ENCODE measurements at places on chromosomes 12 and 14.

DNA sequence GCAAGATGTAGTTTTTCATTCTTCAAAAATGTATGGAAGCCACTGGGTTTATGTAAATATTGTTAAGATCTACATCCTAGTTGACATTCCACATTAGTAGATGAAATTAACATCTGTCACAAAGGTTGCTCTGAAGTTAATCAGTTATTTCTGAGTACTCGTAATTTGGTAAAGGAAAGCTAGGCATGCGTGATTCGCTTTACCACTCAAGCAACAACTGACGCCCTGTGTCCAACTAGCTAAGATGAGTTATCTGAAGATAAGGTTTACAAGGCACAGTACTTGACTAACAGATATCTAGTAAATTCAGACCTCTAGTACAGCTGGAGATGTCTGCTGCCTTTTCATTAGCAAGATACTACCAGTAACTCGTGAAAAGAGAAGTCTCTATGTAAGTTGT lies 14.1 kb downstream of the PRKD1 start:
- no peak for DNase-seq

DNA sequence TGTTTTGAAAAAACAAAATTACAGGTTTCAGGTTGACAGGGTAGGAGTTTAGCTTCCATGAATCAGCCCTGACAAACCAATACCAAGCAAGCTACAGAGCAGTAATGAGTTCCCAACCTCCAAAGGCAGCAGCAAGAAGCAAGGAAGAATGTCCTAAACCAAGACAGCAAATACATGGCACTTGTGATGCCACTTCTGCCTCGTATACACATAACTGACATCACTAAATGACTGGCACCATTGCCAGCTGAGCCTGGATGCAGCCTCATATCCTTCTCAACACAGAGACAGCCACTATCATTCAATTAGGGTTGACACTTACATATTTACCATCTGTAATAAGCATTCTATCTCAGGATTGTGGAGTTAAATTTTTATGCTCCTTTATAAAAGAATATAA lies 35.0 kb upstream of the MDM1 start:
- DNase-seq = no peak

DNA sequence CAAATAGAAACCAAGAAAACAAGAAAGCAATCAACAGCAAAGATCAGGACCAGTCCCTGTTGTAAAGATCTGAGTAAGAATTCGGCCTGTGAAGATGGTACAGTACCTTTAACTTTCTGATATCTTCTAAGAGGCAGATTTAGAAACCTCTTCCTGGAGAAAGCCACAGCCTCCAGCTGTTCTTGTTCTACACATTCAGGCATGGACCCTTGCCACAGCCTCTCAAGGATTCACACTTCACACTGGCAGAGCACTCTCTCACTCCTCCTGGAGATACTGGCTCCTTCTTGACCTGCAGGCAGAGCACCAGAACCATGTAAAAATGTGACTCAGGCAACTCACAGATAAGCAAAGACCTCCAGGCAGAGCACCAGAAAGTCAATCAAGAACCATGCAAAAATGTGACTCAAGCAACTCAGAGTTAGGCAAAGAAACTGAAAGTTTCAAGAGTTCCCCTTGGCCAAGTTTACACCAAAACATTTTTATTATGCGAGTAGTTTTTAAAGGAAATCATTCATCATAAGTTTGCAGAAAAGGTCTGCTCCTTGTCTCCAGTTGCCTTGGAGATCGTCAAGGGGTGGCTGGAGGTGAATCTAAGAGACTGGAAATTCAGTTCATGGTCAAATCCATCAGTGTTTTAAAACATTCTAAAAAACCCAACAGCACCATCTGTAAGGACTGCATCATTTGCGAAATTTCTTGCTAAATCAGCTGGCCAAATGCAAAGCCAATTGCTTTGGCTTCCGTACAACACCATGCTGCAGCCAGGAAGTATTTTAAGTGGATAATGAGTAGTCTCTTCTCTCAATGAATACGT lies 119.3 kb upstream of the MDM1 start:
- peak; percentile 38 for DNase-seq

- no peak for DNase-seq
Observed at GRCh38 chr14:44778604-44779003, 183.1 kb downstream of the KLHL28 start.

GRCh38 chr14:56150645-56151345 lies 32.6 kb downstream of the PELI2 start:
- DNase-seq = peak; percentile 38

GRCh38 chr14:30375296-30375892 lies 183.6 kb upstream of the G2E3 start:
- peak; percentile 80 for DNase-seq

GRCh38 chr12:23525450-23526072 lies 423.9 kb downstream of the SOX5 start:
- no peak for DNase-seq

- no peak for DNase-seq
Observed at GRCh38 chr12:66563220-66563619, 115.7 kb downstream of the GRIP1 start.

DNA sequence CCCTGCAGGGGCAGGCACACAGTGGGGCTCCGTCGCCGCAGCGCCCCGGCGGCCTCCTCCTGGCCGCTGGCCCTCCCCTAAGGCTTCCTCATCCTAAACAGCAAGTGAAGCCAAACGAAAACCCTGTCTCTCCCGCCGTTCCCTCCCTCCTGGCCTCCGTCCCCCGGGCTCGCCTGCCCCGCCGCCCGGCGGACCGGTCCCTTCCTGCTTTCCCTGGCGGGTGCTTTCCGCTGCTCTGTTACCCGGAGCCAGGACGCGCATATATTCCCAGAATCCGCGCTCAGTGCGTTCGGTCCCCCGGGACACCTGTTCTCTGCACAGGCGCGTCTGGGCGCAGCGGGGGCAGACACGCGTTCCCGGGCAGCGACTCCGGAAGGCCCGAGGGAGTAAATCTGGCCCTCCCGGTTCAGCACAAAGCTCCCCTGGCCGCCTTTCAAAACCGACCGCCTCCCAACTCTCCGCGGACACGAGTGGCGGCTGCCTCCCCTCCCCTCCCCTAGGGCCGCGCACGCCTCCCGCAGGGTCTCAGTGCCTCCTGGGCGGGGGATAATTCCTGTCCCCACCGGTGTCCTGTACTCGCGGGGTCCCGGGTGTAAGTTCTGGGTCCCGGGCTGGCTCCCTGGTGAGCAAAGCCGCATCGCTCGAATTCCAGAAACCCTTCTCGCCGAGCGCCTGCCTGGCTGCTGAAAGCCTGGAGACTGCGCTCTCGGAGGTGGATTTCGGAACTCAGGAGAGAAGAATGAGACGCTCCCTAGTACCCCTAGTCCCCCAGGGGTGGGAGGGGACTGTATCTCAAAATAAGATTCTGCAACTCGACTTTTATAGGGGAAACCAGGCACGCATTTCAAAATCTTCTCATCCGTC lies 21.4 kb upstream of the CEP170B start:
- DNase-seq = no peak

GRCh38 chr12:127567531-127567930 lies 699.4 kb upstream of the TMEM132C start:
- DNase-seq = no peak

GRCh38 chr14:72598306-72598705 lies 295.6 kb downstream of the DPF3 start:
- DNase-seq = no peak

DNA sequence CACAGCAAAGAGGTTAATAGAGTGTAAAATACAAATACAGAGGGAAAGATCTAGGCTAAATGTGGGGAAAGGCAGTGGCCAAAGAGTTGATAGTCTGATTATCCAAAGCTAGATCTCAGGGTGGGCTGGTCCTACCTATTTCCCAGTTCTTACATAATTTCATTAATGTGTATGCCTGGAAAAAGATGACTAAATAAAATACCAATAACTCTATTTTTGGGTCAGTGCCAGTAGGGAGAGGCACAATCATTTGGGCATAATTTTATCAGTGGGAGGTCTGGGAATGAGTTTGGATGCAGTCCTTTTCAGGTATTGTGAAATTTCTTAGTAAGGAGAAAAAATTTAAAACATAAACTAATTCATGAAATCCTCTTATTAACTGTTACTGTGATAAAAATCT lies 30.6 kb upstream of the CLEC14A start:
- DNase-seq = no peak

DNA sequence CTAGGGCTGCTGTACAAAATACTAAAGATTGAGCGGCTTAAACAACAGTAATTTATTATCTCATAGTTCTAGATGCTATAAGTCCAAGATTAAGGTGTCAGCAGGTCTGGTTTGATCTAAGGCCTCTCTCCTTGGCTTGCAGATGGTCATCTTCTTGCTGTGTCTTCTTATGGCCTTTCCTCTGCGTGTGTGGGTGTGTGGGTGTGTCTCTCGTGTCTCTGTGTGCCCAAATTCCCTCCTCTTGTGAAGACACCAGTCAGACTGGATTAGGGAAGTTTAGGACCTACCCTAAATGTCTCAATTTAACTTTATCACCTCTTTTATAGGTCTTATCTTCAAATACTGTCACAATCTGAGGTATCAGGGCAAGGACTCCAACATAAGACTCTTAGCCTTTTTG lies 28.3 kb downstream of the DDHD1 start:
- DNase-seq = no peak

DNA sequence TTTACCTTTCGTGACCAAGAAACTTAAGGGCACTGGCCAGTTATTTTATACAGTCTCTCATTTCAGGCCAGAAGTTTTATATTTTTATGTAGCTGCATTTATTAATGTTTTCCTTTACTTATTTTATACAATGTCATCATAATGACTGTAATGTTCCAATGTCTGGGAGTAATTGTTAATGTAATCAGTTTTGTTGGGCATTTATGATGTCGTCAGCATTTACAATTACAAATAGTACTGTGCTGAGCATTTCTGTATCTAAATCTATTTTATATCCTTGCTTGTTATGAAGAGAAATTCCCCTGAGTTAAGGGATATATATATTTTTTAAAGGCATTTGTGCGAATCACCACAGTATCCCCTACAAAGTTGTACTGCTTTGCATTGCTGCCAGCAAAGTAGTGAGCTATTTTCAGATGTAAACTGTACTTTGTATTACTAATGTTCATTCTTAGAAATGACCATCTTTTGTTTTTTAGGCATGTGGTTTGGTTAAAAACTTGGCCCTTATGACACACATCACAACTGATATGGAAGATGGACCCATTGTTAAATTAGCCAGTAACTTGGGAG lies 74.4 kb downstream of the POLR3B start:
- DNase-seq = no peak

GRCh38 chr14:71541973-71542690 lies 390.1 kb upstream of the RGS6 start:
- no peak for DNase-seq

DNA sequence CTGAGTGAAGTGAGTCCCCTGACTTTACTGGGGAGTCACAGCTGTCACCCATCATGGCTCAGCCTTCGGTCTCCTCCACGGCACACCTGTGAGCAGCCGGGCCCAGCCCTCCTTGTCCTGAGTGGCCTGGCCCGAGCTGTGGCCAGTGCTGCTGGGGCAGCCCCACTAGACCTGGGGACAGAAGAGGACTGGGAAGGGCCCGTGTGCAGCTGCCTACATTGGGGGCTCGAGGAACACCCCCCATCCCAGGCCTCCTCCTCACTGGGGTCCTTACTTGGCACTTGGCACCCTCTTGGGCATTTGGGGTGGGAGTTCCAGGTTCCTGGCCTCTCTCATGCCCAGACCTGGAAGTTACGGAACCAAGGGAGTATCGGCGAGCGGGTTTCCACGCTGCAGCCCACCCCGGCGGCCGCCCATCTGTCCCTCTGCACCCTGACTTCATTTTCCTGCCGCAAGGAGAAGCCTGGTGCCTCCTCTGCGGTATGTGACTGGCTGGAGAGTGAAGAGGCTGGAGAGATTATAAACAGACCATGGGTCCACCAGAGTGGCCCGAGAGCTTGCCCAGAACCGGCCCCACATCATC lies 179.7 kb downstream of the KIF26A start:
- DNase-seq = no peak

- DNase-seq = no peak
Observed at GRCh38 chr12:111037047-111037446, 116.7 kb upstream of the MYL2 start.

DNA sequence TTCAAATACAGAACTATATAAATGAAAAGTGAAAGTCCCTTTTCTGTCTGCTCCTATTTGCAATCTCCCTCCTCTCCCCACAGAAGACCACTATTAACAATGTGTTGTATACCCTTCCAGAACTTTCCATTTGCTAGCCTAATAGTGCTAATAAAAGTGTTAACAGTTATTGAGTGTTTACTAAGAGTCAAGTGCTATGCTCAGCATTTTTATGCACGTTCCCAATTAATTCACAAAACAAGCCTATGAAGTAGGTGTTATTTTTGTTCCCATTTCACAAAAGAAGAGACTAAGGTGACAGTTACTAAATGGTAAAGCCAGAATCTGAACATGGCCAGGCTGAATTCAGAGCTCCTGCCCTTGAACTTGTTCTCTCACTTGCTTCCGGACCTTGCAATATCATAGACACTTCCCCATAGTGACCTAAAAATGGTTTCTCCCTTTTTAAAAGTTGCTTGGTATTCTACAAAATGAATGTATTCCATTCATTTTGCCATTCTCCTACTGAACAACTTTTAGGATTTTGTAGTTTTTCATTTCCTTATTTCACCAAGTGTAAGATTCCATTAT lies 1.6 kb upstream of the PRKAB1 start:
- DNase-seq = no peak

DNA sequence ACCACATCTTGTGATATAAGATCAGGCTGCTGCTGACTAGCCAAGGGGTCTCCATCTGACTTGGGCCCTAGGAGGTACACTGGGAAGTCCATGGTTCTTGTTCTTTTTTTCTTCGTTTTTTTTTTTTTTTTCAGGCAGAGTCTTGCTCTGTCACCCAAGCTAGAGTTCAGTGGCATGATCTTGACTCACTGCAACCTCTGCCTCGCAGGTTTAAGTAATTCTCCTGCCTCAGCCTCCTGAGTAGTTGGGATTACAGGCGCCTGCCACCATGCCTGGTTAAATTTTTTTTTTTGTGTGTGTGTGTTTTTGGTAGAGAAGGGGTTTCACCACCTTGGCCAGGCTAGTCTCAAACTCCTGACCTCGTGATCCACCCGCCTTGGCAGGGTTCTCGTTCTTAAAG lies 178.2 kb downstream of the RMST start:
- DNase-seq = no peak

GRCh38 chr14:105150368-105151083 lies 18.1 kb downstream of the JAG2 start:
- DNase-seq = no peak

GRCh38 chr14:99508896-99509629 lies 27.9 kb downstream of the CCNK start:
- DNase-seq = no peak
